Chondrocyte (in vitro differentiated cells): ENCODE measurements at places on chromosomes 12 and 14. TPM values are rescaled to one million over a fixed set of nuclear protein-coding genes. Genes with fewer than 3 reads are reported as not detected.

NTF3 gene
- 0.80 to 2.6 TPM (median 2.5 TPM) in 3 replicates for total RNA-seq

DNA sequence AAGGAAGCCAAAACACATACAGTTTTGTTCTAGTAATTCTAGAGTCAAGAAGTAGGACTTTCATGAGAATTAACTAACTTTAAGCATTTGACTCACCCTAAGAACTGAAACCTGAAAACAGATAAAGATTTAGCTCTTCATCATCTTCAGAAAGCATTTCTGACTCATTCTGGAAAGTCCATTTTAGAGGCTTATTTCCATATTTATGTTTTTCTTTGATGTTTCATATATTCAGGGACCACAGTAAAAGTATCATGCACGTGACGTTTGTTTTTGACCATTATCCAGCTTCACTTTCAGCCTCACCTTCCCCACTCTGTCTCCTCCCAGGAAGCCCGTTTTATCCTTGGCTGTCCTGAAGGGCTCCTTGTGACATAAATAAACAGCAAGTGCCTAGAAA lies 79.2 kb downstream of the MDGA2 start:
- DNase-seq: no peak

DNA sequence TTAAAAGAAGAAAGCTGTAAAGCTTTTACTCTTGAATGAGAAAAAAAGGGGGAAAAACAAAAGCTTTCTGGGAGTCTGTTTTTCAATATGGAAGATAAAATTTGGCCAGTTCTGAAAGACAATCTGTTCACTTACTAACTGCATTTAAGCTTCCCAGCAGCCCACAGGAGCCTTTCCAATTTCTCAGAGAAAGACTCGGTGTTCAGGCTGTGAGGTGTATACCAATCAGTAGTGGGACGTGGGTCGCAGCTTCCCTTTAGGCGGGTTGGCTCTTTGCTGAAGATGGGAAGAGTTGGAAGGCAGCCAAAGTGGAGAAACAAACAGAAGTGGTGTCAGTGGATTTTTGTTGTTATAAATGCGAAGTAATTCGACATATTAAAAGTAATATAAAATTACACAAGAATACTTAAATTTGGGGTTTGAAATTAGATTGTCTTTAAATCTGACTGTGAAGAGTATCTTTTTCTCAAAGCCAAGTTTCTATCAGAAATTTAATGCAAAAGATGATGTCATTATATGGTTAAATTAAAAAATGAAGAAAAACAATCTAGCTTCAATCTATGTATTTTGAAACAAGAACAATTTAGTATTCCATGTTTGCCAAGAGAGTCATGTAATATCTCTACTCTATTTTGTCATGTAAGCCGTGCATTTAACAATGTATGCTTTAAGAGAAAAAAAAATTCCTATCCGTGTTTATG lies 590.2 kb upstream of the ATXN7L3B start:
- no peak for DNase-seq

PARPBP gene
- total RNA-seq: 3.8 to 5.2 TPM (median 3.9 TPM) in 3 replicates

PIWIL1 gene
- total RNA-seq: not detected in 3 replicates

ASB2 gene
- 0.67 to 1.2 TPM in 2 of 3 replicates, not detected in the other for total RNA-seq

SDSL gene
- total RNA-seq: 8.4 to 9.4 TPM (median 8.7 TPM) in 3 replicates
